ENCODE measurements at places on chromosomes 6 and 20.

GRCh38 chr6:89952686-89953085, 58.4 kb downstream of the GJA10 start:
- peak; percentile 15 for DNase-seq

- peak; percentile 55 for DNase-seq
These were observed at the start of gene SDC4 for GRCh38 chr20:45347936-45348778. TSS of gene SDC4 (minus strand) at chr20:45348424. CDS start at chr20:45348384, 40 bp downstream.

GRCh38 chr6:44224965-44225305, 1.5 kb downstream of the SLC29A1 start:
- no peak for DNase-seq

- peak; percentile 23 for DNase-seq
These were observed 93.7 kb downstream of the PSMB1 start for GRCh38 chr6:170459451-170459850.

GRCh38 chr20:21677261-21677660, 28.2 kb upstream of the PAX1 start:
- DNase-seq, result no peak

- DNase-seq, result no peak
These were observed 84.1 kb upstream of the HEY2 start for GRCh38 chr6:125665295-125665814.

- no peak for DNase-seq
These were observed 70.3 kb downstream of the TMEM242 start for GRCh38 chr6:157253017-157253416.

DNA sequence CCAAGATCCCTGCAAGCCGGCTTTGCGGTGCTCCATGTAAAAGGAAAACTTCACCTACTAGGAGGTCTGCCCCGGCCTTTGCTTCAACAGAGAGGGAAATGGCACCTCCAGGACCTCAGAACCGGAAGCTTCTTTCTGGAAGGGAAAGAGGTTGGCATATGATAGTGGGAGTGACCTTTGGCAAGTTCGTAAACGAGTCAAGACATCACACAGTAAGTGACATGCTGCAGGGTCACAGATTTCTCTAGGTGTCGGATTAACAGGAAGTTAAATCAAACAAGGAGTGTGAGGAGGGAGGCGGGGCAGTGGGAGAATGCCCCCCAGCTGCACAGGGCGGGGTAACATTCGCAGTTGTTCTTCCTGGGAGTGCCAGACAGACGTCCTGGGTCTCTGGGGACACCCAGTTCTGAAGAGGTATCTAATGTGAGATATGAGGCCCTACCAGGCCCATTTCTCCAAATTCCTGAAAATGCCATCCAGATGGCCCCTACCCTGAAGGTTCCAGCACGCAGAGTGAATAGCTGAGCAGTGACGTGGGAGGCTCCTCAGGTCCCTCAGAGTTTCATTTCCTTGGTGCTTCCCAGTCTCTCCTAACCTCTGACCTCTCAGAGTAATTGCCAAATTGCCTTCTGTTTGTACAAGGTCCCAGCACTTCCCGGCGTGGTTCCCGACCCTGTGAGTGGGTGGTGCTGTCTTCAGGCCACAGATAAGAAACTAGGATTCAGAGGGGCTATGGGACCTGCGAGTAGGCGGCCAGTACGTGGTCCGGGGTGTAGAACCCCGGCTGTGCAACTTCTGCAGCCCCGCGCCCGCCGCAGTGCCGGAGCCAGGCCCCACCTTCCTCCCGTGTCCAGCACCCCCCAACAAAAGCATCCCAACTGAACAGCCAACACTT, 1.9 kb downstream of the RRBP1 start:
- no peak for DNase-seq

GRCh38 chr6:26234421-26235301, 130.3 kb upstream of the BTN3A2 start:
- peak; percentile 95 for DNase-seq

GRCh38 chr20:47093320-47093966, 198.8 kb downstream of the EYA2 start:
- no peak for DNase-seq

DNA sequence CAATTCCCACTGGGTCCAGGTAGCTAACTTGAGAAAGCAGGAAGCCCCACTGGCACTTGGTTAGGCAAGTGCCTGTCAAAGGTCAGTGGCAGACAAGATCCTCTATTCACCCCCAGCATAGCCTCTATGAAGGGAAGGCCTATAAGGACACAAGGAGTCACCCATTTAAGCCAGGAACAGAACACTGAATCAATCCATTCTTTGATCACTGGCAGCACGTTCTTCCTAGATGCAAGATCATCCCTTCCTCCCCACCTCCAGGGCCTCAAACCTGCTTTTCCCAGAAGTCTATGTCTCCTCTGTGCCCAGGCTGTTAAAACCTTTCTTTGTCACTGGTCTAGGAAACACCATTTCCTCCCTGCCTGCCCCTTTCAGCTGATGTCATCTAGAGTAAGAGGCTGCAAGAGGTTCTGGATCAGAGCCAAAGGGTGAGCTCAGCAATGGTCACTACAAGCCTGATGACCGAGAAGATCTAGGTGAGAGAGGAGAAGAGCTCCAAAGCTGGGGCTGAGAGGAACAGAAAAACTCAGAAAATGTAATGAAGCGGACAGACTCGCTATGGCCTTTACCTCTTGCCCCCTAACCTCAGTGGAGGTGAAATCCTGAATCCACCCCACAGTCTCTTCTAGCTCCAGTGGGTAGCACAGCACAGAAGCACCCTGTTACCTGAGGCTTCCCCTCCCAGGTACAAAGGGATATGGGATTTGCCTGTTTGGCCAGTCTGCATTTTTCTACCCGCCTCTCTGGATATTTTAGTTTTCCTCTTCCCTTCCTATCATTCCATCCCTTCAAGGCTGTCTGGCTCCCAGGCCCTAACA, 1.8 kb downstream of the GTPBP2 start:
- DNase-seq, result no peak

- DNase-seq, result no peak
These were observed 7.8 kb downstream of the ABHD12 start for GRCh38 chr20:25382704-25383370.

DNA sequence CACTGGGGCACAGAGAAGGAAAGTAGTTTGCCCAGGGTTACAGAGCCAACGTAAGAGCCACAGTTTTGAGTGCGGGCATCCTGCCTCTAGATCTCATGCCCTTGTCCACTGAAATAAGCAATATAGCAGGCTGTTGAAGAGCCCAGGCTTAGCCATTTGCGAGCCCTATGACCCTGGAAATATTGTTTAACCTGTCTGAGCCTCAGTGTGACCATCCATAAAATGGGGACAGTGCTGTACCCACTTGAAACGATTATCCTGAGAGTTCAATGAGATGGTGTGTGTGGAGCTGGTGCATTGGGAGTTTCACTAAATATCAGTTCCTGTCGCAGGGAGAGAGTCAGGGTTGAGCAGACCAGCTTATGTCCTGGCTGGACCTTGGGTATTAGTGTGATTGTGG, 173.1 kb upstream of the KCNG1 start:
- DNase-seq, result no peak

DNA sequence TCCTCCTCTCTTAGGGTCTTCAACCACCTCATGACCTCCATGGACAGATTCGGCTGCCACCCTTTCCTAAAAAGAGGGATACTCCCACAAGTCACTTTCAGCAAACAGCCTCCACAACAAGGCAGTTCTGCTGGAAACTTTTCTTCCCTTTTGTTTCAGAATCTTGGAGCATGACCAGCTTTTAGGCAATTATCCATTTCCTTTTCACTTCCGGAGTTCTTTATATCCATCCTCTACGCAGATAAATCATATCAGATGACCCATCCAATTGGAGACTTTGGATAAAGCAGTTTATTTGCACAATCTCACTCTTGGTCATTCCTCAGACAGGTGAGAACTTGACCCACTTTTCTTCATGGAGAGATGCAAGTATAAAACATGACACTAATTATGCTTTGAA, 398.5 kb downstream of the LMBRD1 start:
- no peak for DNase-seq

DNA sequence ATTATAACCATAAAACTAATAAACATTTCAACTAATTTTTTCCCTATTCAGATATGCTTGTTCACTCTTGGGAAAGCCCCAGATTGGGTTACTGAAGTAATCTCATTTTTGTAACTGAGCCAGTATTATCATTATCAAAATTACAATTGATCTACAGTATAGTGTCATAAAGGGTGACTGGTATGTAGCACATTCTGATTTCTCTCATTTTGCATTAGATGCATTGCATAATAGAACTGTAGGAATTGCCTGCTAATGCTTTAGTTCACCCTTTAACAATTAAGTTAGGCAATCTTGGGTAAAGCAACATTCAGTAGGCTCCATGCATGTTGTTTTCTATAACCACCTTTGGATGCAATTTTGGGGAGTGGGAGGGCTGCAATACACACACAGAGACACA, 150.8 kb upstream of the FLRT3 start:
- no peak for DNase-seq

GRCh38 chr20:13271098-13271497, 50.0 kb downstream of the ISM1 start:
- DNase-seq, result no peak

DNA sequence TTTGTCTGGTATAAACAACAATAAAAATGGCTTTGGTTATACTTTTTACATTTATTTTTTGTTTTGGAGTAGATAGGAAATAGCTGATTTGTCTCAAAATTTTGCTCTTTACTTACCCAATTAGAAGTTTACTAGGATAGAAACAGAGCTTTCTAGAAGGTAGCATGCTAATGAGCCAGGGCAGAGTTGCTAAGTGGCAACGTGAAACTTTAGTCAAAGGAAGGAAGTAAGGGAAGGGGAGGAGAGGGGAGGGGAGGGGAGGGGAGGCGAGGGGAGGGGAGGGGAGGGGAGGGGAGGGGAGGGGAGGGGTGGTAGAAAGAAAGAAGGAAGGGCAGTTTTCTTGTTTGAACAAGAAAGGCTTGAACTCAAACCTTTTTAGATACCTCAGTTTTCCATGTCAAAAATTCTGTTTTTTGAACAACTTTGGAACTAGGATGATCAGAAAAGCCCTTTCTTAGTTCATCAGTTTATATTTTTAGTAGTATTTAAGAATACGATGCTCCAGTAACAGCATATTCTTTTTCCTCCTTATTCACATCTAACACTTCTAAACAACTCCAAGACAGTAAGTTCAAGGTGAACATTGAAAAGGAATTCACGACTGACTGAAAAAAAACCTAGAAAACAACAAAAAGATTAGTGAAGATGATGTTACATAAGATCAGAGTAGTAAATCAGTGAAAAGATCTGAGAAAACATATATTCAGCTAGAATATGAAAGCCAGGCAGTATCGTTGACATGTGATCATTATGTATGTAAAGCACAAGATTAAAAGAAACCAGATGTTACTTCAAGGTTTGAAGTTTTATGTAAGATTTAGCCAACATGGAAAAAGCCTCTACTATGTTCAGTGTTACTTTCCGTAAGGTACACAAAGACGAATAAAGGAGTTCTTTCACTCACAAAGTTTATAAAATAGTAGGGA, 263.4 kb downstream of the ARHGAP18 start:
- no peak for DNase-seq

DNA sequence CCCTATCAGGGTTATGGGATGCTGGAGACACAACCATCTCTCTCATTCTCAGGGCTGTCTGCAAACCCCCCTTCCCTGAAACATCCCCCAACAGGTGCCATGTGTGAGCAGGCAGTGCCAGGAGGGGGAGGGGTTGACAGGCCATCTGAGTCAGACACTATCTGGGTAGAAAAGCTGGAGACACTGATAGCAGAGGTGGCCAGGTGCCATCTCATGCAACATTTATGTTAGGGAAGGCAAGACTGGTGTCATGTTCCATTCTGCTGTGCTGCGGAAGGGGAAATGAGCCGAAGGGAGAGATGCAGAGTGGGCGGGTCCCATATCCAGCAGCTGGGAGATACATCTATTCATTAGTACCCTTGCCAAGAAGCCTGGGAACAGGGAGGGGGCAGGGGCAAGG, 3.5 kb downstream of the LHFPL5 start:
- DNase-seq, result no peak

- no peak for DNase-seq
These were observed 969.1 kb upstream of the DEFB115 start for GRCh38 chr20:30288346-30288745.

DNA sequence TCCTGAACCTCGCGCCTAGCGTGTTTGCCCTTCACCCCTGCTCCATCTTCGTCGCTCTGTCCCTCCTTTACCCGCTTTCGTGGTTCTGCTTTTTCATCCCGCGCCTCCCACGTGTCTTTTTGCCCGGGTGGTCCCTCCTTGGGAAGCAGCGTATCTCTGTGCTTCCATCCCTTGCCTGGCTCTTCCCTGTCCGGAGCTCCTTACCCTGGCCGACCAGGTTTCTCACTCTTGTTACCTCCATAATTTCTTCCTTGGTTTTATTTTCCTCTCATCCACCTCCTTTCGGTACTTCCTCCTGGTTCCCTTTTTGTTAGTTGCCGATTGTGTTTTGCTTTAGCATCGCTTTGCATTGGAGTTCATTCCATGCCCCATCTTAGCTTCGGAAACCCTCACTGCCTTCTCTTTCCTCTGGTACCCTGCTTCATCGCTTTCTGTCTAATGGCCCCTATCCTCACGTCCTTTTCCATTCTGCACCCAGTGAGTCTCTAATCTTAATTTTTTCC, 735 bp downstream of the FAM135A start:
- DNase-seq, result no peak

All from CD4-positive, CD25-positive, alpha-beta regulatory T cell (primary cell).